LHCN-M2 (cell line): ENCODE measurements at places on chromosomes 16 and 17.

DNA sequence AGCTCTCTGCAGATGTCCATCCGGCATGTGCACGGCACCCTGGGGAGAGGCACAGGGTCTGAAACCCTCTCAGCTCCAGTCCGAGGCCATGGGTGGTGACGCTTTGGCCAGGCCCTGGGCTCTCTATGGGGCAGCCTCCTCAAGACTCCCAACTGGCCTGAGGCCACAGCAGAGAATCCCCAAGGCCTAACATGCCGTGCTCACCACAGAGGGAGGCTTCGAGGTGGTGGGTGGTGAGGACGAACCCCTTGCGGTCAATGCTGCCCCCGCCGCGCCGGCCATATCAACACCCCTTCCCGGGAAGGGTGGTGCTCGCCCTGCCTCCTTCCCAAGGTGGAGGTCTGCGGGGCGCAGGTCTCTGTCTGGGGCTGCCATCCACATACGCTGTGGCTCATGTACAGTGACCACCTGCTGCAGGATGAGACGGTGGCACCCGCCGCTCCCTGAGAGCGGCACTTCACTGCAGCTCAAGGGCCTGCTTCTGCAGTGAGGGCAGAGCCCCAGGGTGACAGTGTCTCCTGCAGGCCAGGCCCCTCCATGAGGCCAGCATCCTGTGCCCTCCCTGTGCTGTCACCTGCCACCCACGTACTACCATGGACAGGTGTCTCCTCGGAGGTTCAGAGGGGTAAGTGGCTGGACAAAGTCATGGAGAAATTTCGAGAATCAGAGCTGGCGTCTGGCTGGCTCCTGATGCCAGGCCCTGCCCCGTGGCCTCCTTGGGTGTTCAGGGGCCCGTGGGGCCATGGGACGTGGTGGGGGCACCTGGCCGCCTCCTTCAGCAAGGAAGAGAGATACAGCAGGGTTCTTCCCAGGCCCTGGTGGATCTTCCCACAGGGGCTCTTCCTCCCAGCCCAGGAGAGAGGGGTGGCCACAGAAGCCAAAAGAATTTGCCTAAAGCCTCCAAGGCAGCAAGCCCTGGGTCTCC is 54.6 kb upstream of the ACSF3 start:
- DNase-seq: no peak

- DNase-seq: no peak
Measured at GRCh38 chr17:21239680-21240368, 13.4 kb downstream of the NATD1 start.

GRCh38 chr17:66953630-66954020 is 10.9 kb upstream of the CACNG4 start:
- DNase-seq: no peak

DNA sequence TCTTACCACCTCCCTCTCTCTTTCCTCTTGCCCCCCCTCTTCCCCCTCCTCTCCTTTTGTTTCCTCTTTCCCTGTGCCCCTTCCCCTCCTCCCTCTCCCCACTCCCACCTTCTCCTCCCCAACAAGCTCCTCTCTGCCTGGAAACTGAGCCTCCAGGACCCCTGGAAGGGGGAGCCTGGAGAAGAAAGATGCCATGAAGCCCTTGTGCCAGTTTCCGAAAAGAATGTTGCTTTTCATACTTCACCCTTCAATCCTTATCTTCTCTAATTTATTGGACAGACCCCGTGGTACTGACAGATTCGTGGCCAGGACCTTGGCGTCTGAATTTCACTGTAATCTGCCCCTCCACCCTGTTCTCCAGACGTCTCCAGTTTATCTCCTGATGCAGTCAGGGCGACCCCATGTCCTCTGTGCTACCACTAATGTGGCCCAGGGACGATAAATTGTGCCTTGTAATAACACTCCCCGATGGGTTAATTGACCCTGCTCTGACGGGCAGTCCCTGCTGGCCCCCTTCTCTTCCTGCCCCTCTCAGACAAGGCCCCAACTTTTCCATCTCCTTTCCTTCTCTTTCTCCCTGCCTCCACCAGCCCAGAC is 138.4 kb upstream of the GSE1 start:
- no peak for DNase-seq

GRCh38 chr16:53504665-53505064 is 1.7 kb upstream of the AKTIP start:
- peak; percentile 54 for DNase-seq

GRCh38 chr16:9374061-9374460 is 282.6 kb downstream of the HAPSTR1 start:
- DNase-seq: no peak
